Mesothelial cell of epicardium (in vitro differentiated cells): ENCODE measurements at places on chromosomes 5 and 9.

GRCh38 chr5:76162335-76162734, 79.2 kb downstream of the SV2C start:
- DNase-seq, result no peak

DNA sequence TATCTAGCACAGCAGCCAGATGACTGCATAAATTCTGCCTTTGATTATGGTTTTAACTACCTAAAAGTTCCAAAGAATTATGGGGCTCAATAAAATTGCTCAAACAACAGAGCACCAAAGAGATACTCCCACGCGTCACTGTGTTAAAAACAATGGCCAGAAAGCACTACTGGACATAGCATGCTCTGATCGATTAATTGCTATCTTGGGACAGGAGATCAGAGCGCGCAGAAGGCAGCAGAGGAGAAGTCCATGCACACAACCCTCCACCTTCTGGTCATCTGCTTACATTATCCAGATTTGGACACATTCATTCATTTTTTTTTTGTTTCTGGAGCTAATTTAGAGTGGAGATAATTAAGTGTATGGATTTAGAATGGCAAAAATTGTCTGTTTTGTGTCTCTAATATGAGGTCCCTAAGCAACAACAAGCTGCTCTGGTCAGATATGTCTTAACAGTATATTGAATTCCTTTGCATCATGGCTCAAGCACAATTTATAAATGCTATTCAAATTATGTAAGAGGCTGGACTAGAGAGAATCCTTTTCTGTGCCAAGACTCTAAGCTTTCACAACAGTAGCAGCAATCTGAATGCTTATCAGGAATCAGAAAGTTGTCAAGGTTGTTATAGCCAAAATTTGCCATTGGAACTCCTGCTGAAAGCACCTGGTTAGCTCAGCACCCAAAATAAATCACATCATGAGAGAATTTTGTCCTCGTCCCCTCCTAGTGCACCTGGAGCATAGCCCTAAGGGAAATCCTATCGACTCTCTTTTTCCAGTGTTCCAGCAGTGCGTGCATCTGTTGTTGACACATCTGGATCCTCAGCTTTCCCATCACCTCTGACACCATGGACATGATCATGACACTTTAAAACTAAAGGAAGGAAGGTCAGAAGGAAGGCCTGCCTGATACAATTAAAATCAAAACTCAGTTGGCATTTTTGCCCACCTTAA, 98.6 kb upstream of the HMHB1 start:
- DNase-seq, result no peak

GRCh38 chr5:180116077-180116999, 44.8 kb upstream of the RNF130 start:
- DNase-seq, result no peak

GRCh38 chr9:107650995-107651394, 161.4 kb upstream of the KLF4 start:
- no peak for DNase-seq

- no peak for DNase-seq
Observed at GRCh38 chr9:109289186-109289585, 31.7 kb downstream of the EPB41L4B start.

GRCh38 chr9:38224941-38225340, 155.9 kb upstream of the SHB start:
- no peak for DNase-seq

- DNase-seq, result no peak
Observed at GRCh38 chr9:708182-708550, 133.3 kb upstream of the DMRT1 start.

DNA sequence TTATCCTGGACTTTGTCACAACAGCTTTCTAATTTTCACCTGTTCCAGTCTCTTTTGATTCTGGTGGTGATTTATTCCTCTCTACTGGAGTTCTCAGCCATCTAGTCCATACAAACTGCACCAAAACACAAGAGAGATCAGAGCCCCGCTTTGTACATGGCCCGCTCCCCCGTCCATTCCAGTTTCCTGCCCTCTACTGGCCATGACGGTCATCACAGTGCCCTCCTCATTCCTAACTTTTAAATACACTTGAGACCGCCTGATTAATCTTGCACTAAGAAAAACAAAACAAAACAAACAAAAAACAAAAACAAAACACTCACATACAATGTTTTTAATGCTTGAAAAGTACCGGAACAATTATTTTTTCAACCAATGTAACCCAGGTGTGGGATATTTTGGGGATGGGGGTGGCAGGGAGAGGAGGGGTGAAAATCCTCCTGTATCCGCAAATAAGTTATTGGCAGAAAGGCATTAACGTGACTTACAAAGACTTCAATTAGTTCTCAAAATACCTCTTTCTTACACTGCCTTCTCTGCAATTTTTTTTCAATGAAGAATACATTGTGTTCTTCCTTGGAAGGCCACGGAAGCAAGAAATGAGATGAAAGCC, 84.8 kb upstream of the PAM start:
- no peak for DNase-seq

DNA sequence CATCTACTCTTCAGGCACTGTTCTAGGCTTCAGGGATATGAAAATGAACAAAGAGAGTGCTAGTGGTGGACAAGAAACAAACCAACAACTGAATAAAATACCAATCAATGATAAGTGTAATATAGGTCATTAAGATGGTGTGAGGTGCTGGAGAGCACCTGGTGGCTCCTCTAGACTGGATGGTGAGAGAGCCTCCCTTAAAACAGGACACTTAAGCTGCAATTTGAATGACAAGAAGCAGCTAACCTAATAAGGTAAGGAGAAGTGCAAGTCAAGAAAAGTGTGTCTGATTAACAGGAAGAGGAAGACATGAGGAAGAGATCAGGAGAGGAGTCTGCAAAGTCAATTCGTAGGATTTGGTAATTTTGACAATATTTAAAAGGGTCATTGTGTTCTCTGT, 23.1 kb downstream of the JAKMIP2 start:
- DNase-seq, result no peak

DNA sequence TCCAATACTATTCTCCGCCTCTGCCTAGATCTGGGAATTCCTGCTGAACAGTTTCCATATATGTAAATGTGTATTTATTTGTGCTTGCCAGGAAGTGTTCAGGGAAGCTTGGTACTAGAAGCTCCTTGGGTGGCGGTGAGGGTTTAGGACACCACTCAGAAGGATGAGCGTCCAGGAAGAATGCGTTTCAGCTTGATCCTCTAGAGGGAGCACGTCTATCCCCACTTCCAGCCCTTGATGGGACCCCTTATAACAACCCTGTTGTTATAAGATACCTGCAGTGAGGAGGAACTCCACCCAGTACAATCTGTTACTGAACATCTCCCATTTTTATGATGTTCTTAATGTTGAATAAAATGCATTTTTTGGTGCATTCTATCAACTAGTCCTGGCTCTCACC, 88.9 kb downstream of the CYFIP2 start:
- DNase-seq, result no peak

GRCh38 chr5:32387211-32387610, 57.3 kb downstream of the ZFR start:
- DNase-seq, result no peak
